DMS 273 treated with DMSO at 0.1 percent for 48 hours (cell line): ENCODE measurements at places on chromosomes 16 and 17.

DNA sequence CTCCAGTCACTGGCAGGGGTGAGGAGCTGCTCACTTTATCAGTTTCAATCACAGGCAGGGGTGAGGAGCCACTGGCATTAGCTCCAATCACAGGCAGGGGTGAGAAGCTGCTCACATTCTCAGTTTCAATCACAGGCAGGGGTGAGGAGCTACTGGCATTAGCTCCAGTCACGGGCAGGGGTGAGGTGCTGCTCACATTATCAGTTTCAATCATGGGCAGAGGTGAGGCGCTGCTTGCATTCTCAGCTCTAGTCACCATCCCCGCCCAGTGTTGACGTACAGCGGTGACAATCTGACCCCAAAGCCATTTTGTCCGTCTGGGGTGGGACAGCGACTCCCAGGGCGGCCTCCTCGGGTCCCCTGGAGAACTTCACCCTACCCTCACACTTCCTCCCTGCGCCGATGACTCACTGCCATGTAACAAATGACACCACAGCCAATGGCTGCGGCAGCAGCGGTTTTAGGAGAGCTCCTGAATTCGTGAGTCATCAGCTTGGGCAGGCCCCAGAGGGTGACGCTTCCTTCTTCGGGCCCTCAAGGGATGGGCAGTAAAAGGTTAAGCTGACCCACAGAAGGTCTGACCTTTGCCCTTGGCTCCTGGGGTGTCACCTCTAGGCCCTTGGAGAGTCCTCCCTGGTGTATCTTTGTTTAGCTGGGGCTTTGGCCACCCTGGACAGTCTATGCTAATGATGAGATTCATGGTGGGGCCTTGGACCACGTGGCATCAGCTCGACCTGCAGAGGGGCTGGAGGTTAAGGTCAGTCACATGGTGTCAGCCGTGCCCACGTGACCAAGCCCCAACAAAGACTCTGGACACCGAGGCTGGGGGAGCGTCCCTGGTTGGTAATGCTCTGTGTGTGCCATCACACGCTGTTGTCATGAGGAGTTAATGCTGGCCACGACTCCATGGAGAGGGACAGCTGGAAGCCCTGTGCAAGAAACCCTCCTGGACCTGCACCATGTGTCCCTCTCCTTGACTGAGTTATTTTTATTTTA, 171.7 kb downstream of the C16orf95 start:
- no peak for DNase-seq

GRCh38 chr16:87809150-87809902, 43.5 kb upstream of the KLHDC4 start:
- no peak for DNase-seq

DNA sequence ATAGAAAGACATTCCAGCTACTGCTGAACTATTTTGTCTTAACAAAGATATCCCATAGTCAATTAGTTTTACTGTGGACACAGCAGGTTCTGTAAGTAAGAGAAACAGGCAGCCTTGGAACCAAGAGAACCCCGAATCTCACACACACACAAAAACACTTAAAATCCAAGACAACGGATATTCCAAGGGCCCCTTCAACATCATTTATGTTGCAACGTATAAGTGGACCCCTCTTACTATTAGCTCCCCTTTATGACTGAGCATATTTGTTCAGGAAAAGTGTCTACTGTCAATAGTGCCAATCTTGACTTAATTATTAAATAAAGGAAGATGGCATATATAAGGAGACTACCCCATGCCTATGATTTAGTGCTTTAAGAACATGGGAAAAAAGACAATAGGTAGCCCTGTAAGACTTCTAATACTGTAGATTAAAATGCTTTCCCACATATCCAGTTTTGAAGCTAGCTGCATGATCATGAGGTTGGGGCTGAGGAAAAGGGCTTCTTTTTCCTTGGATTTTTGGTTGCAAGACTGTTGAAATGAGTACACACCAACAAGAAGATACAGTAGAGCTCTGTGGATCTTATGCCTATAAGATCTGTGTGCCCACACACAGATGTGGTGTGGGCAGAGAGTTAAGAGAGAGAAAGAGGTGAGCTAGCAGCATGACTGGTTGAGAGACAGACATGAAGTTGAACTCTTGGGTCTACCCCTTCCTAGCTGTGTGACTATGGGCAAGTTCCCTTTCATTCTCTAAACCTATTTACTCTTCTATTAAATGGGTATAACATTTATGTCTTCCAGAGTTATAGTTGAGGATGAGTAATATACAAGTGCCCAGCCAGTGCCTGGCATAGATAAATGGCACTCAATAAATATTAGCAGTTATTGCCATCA, 3.0 kb downstream of the MMD start:
- no peak for DNase-seq

GRCh38 chr16:1434644-1435592, 4.0 kb downstream of the PERCC1 start:
- no peak for DNase-seq

DNA sequence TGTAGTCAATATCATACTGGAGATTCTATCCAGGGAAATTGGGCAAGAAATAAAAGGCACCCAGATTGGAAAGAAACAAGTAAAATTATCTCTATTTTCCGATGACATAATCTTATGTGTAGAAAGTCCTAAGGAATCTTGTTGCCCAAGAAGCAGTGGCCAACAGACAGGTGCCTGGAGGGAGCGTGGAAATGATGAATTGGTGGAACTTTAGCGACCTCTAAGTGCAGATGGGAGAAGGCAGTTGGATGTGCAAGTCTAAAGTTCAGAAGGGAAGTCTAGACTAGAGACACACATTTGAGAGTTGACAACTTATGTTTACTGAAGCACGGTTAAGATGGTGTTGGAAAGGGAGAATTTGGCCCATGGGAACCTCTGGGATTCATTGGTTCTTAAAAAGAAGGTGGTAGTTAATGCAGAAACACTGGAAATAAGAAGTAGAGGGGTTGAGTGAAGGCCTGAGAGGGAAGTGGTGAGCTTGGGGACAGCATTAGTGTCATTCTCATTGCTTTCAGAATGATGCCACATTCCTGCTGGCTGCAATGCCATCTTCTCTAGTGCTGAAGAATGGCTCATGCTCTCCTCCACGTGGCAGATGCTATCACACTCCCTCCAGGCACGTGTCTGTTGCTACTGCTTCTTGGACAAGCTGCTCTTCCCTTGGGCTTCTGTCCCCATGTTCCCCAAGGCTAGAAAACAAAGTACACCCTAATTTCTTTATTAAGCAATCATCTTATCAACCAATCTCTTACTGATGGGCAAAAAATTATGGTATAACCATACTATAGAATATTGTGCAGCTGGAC, 24.0 kb downstream of the TAT start:
- no peak for DNase-seq

DNA sequence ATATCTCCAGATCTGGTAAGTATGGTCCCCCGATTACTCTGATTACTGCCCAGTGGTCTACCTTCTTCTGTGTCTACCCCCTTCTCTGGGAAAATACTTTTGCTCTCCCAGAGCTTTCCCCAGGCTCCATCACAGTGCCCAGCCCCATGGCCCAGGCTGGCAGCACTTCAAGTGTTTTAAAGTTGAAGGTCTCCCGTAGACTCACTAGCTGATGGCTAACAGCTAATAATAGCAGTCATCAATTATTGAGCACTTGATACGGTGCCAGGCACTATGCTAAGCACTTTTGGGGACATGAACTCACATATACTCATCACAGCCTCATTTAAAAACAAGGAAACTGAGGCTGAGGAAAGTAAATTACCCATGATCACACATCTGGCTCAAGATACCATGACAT, 33.4 kb downstream of the DCUN1D3 start:
- DNase-seq = no peak

- no peak for DNase-seq
These were observed 573.4 kb downstream of the CDH13 start for GRCh38 chr16:83200005-83200779.

GRCh38 chr17:74274060-74274708, at the start of gene DNAI2:
TSS of gene DNAI2 (plus strand) at chr17:74274234. CDS start at chr17:74281818, 7,584 bp downstream.
- DNase-seq = no peak

DNA sequence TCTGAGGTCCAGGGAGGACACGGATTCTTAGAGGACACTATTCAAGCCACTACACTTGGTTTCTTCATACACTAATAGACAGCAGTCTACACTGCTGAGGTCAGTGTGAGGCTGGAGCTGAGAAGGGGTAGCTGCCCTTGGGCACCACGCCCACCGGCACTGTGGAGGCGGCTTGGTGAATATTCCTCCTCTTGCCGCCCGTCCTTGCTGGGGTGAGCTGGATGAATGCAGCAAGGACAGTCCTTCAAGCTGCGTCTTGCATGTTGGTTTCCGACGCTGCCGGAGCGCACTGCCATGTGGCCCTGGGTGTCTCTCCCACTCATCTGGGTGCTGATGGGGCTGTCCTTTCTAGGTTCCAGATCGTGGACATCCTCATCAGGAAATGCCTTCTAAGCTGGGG, 2.6 kb downstream of the ZNF205 start:
- no peak for DNase-seq

GRCh38 chr16:89442588-89442987, 47.8 kb downstream of the ANKRD11 start:
- no peak for DNase-seq
